ENCODE measurements at places on chromosomes 16 and 17.

DNA sequence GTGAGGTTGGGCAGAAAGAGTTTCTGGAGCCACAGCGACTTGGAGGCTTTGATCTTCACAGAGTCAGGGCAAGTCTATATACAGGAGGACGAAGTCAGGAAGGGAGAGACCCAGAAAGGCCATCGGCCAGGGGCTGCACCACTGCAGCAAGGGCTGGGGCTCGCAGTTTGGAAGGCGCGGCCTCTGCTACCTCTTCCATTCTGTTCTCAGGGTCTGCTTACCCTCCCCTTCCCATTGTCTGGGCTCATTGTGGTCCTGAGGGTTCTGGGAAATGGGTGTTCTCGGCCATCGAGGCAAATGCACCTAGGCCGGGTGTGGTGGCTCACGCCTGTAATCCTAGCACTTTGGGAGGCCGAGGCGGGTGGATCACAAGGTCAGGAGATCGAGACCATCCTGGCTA, 16.0 kb downstream of the ST6GALNAC1 start:
- no peak for DNase-seq

DNA sequence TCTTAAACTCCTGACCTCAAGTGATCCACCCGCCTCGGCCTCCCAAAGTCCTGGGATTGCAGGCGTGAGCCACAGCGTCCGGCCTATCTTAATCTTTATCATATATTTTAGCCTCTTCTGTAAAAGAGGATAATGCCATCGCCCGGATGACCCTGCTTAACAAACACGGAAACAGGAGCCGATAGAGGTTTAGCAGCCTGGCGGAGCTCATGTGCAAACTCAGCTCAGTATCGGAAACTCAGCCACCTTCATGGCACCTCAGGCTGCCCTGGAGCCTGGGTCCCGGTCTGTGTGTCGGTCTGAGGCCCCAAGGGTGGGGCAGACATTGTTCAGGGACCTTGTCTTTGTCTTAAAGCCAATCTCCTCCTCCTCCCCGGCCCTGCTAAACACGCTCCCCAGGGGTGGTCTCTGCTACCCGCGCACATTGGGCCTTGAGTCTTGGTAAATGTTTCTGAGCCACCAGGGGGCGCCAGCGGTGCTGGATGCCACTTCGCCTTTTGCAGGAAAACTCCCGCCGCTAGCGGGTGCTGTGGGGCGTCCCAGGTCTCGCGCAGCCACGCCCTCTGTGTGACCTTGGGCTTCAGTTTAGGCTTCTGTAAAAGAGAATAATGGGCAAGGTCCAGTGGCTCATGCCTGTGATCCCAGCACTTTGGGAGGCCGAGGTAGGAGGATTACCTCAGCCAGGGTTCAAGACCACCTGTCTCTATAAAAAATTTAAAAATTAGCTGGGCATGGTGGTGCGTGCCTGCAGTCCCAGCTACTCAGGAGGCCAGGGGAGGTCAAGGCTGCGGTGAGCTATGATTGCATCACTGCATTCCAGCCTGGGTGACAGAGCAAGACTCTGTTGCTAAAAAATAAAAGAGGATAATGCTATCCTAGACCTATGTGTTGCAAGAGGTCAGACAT, 2.7 kb downstream of the CETP start:
- DNase-seq, result peak; percentile 96

GRCh38 chr16:89572485-89573205, 2.9 kb upstream of the CPNE7 start:
- DNase-seq, result no peak

- DNase-seq, result no peak
Observed at GRCh38 chr17:65195716-65196115, 58.5 kb downstream of the RGS9 start.

DNA sequence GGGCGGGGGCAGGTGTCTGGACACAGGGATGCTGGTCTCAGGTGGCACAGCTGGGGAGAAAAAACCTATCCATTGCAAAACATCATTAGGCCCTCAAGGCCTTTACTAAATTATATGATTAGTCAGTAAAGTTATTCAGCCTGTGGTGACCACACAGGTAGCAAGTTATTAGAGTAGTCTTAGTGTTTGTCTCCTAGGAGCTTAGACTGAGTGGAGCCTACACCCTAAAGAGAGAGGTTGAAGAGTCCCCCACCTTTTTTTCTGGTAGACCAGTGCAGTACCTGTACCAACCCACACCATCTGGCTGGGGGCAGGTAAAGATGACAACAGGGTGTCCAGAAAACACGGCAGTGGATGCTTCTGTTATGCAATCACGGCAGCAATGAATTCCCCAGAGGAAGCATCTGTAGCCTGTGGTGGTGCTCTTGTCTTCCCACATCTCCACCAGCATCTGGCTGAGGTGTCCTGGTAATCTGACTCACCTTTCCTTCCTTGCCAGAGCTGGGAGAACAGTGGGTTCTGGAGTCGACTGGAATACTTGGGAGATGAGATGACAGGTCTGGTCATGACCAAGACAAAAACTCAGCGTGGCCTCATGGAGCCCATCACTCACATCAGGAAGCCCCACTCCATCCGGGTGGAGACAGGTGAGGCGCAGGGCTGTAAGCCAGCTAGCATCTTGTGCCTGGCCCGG, 11.0 kb downstream of the MYCBPAP start:
- DNase-seq, result no peak

- DNase-seq, result no peak
Observed at GRCh38 chr17:34356194-34356593, at the start of gene CCL13. TSS of gene CCL13 (plus strand) at chr17:34356480. CDS start at chr17:34356527, 47 bp downstream.

- no peak for DNase-seq
Observed at GRCh38 chr17:12055889-12056288, 35.2 kb downstream of the MAP2K4 start.

DNA sequence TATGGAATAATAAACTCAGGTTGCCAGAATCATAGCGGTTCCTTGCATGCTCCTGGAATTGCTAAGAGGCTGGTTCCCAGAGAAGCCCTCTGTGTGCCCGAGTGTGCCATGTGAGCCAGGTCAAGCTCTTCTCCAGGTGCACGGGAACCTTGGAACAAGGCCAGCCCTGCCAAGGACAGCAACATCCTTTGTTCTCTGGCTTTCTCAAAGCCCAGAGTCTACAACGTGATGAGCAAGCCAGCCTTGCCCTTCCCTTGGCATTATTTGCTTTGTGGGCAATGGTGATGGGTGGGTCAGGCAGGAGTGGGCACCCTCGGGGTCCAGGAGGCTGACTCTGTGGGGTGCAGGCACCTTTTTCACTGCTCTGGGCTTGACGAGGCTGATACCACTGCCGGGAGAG, 14.2 kb upstream of the SEC14L1 start:
- DNase-seq, result no peak

- DNase-seq, result peak; percentile 63
Observed at GRCh38 chr17:8857919-8858318, 9.6 kb downstream of the PIK3R6 start.

- DNase-seq, result no peak
Observed at GRCh38 chr16:51166091-51166490, 15.0 kb upstream of the SALL1 start.

- DNase-seq, result no peak
Observed at GRCh38 chr17:30832438-30833124, 815 bp downstream of the ATAD5 start.

DNA sequence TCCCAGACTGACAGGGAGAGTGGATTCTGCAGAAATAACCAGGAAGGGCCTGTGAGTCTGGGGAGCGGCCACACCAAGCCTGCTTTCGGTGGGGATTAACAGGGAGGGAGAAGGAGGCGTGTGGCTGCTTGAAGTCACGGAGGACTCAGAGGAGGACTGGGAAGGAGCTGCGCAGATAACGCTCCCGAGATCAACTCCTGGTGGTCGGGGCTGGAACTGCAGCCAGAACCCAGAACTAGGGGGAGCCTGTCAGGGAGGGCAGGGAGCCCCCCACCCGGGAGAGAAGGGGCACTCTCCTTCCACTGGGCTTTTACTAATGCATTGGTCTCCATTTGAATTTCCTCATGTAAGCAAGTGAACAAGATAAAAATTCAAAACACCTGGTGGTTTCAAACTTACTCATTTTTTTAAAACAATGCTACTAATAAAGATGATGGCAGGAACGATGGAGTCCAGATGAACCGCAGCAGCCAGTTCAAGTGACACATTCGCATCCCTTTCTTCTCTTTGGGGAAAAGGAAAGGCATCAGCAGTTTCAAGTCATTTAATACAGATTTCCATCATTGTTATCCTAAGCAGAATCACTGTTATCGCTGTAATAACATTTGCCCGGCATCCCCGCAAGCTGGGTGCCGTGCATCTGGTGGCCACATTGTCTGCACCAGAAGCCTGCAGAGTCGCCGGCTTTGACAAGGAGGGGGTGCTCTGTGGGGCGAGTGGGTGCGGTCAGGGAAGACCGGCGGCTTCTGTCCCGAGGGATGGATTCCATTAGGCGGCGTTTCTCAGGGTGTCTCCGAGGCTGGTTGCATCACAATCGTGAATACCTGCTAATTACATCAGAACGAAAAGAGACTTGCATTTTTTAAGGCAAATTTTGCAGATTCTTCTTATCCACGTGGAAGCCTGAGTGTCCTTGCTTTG, 183.0 kb downstream of the FOXL1 start:
- DNase-seq, result peak; percentile 36

DNA sequence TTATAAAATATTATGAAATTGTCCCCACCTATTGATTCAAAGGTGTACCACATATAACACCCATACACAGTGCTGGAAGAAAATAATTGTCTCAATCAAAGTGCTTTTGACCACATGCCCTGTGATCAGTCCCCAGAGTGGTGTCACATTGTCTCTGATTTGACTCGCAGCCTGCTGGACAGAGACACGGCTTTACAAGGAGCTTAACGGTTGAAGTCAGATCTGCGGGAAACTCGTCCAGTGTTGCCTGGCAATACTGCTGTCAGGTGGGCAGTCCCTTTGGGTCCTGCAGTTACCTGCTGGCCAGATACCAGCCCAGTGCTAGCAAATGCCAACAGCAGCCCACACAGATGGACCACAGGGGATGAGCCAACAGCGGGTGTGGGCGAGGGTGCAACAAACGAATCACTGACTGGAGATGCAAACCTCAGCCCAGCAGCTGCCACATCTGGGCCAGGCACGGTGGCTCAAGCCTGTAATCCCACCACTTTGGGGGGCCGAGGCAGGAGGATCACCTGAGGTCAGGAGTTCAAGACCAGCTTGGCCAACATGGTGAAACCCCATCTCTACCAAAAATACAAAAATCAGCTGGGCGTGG, 26.2 kb upstream of the SSTR2 start:
- DNase-seq, result no peak

GRCh38 chr17:6651354-6651918, at the start of the genes C17orf100 and MED31:
TSS of gene C17orf100 (plus strand) at chr17:6651762. CDS start at chr17:6651914, 152 bp downstream.
TSS of gene MED31 (minus strand) at chr17:6651605. CDS start at chr17:6651528, 77 bp downstream.
- peak; percentile 96 for DNase-seq

- no peak for DNase-seq
Observed at GRCh38 chr16:12496866-12497265, 306.8 kb downstream of the CPPED1 start.

GRCh38 chr17:2393954-2394749, 6.7 kb downstream of the MNT start:
- peak; percentile 28 for DNase-seq

GRCh38 chr16:12573730-12574383, 229.8 kb downstream of the CPPED1 start:
- DNase-seq, result peak; percentile 71

DNA sequence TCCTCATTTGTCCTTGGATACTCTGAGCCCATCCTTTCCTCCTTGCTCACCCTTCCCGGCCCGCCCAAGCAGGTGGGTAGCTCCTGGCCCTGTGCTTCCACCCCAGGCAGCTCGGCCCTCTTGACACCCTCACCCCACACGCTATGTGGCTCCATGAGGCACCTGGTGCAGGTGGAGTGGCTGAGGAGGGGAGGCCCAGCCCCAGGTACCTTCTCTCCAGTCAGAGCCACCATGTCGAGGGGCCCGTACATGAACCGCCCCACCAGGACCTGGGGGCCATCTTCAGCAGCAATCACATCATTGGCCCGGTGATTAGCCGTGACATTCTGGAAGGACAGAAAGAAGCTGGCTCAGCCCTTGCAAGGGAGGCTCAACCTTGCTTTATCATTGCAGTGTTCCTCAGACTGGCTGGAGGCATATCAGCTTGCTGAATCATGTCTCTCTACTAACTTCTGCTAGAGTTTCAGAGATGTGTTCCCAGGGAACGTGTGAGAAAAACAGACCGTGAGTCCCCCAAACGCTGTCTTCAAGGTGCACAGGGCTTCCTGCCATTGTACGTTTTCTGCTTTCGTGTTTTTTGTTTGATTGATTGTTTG, 20.3 kb downstream of the PIMREG start:
- no peak for DNase-seq

DNA sequence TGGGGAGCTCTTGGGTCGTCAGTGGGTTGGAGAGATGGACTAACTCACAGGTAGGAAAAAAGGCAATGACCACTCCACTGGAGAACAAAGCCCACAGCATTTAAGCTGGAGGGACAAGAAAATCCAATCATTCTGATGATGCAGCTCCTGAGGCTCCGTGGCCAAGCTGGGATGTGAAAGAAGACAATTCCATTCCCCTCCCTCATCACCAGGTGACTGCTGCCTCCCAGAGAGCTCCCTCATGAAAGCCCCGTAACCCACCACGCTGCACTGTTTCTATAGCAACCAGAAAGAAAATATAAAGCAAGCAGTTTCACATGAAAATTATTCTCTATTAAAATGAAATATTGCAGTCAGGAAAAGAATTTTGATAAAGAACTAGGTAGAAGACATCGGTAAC, 15.2 kb downstream of the ANKRD11 start:
- DNase-seq, result no peak

- no peak for DNase-seq
Observed at GRCh38 chr16:57481421-57481820, 4.9 kb downstream of the DOK4 start.

DNA sequence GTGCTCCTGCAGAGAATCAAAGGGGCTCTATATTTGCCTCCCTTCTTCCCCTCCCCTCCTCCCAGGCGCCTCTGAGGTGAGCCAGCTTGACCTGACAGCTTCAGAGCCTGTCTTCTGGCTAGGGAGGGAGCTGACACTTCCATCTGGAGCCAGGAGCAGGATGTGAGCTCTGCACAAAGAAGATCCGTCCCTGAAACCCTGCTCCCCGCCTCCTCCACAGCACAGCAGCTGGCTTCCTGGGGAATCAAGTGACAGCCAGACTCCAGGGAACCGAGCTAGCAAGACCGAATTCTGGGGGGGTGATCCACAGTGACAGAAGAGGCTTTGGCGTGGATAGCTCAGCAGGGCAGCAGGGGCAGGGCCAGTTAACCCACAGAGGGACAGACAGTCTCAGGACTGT, 37.2 kb downstream of the CCDC182 start:
- no peak for DNase-seq

- DNase-seq, result no peak
Observed at GRCh38 chr16:73996624-73997339, 299.8 kb upstream of the PSMD7 start.
